ENCODE measurements at places on chromosomes 6 and 20.

DNA sequence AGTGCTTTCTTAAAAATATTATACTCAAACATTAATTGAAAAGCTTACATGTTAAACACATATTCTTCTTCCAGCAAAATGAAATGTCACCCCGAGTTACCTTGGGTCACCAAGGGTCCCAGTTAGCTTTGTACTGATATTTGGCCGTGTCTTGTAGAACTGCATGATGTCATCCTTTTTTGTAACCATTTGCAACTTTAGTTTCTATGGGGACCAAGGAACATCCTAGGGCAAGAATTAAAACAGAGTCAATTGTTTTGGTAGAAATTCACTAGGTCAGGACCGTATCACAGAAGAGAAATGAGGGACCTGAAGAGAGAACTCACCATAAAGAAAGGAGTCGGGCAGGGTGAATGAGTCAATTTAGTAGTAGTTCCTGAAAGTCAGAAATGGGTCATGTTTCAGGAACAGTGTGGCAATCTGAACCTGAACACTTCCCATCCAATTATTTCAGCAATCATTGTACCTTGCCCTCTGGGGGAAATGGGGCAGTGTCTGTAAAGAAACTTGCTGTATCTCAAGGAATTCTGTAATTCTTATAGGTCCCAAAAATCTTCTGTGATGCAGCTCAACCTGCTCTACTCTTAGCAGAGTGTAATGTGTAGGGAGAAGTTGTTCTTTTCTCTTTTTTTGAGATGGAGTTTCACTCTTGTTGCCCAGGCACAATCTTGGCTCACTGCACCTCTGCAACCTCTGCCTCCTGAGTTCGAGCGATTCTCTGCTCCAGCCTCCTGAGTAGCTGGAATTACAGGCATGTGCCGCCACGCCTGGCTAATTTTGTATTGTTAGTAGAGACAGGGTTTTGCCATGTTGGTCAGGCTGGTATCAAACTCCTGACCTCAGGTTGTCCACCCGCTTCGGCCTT is 5.3 kb upstream of the AKAP7 start:
- no peak for DNase-seq

DNA sequence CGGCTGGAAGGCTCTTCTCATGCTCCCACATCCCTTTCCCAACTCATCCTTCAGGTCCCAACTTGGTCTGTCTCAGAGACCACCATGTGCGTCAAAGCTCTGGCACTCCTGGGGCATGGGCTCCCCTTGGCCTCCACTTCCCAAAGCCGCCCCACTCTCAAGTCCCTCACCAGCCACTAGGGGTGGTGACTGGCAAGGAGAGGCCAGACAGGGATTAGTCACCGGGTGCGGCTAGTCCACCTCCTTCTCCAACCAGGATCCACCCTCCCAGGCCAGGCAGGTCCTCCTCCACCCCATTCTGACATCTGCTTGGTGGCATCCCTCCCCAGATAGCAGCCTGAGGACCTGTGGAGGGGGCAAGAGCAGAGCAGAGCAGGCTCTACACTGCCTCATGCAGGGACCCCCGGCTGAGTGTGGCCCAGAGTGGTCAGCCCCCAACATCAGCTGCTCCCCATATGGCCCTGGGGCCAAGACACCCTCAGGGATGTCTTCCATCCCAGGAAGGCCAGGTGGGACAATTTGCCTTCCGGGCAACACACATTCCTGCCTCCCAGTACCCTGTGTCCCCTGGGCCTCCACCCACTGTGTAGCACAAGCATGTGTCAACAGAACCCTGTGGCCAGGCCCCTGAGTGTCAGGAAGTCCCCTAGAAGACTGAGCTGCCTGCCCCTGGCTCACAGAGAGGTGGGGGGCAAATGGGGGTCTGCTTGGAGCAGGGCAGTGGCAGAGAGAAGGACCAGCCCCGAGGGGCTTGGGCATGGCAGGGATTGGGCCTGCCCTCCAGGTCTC is 29.2 kb downstream of the YTHDF1 start:
- DNase-seq: no peak

- no peak for DNase-seq
These were observed 436 bp downstream of the CAGE1 start for GRCh38 chr6:7389162-7389450.

- DNase-seq: no peak
These were observed 32.7 kb upstream of the FANCE start for GRCh38 chr6:35419417-35419816.

DNA sequence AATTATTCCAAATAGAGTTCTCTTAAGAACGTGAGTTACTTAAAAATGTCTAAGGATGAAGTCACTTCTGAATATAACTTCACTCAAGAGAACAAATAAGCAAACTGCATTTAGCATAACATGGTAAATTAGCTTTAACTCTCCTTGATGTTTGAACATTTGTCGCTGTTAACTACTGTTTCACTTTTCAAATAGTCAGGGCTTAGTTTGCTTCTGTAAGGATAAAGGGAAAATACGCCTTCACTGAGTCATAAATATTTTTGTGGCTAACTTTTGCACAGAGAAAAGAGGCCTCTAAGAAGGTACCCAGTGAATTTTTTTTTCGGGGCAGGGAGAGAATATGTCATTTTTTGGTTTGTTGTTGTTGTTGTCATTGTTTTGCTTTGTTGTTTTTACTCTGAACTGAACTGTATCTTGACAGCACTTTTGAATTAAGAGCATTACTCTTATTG is 8.1 kb downstream of the PTPN1 start:
- no peak for DNase-seq

Data from esophagus squamous epithelium (tissue), 5 donors.